NCI-H187 treated with DMSO at 0.1 percent for 48 hours (cell line): ENCODE measurements at places on chromosomes 11 and 22.

DNA sequence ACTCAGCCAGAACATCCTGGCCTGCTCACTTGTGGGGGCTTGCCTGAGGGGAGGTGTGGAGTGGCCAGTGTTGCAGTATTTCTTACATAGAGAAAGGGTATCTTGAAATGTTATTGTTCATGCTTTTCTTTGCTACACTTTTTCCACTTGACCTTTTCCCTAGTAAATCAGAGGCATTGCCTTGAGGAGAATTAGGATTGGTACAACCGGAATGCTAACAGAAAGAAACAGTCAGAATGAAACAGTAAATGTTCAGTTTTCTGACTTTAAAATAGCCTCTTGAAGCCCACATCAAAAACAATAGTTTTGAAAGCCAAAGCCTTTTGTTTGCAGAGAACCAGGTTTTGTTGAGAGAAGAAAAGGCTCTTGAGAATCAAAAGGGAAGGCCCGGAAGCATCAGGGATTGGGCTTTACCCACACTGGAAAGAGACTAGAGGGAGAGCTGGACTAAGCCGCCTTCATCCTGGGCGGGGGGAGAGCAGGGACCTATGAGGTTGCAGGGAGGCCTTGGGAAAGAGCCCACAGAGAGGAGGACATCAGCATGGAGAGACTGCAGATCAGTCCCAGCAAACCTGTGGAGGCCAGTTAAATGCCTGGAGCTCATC lies 12.4 kb downstream of the ADM start:
- no peak for DNase-seq

DNA sequence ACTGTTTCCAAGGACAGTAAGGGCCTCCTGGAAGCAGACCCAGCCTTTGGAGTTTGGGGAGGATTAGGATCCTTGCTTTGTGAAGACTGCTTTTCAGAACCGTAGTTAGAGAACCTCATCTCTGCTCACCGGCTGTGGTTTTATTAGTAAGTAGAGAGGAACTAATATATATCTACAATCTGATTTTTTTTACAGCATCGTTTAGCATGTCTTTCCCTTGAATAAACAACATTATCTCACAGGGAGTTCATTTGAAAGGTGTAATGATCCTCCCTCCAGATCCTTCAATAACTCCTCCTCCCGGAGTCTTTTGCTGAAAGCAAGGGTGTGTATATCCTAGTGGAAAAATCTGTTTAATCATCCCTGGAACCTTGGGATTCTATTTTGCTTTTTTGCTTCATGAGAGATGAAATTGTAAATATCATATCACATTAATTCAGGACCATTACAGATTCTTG lies 132.7 kb downstream of the DBX1 start:
- DNase-seq = no peak

DNA sequence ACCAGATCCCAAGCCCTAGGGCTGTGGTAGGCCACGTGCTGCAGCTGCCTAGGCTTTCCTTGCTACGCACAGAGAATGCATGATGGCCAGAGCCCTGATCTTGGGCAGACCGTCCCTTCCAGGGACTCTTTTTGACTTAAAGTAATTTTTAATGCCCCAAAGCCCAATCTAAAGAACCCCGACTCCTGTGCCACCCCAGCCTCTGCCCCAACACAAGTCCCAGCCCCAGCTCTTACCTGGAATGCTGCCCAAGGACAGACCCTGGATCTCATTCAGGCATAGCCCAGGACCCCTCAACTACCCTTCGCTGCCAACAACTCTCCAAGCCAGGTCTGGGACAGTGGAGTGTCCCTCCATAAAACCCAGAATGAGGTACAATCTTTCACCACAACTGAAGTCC lies 211.7 kb upstream of the B3GAT1 start:
- no peak for DNase-seq

GRCh38 chr11:340539-341512 lies 20.2 kb upstream of the IFITM3 start:
- DNase-seq = no peak

DNA sequence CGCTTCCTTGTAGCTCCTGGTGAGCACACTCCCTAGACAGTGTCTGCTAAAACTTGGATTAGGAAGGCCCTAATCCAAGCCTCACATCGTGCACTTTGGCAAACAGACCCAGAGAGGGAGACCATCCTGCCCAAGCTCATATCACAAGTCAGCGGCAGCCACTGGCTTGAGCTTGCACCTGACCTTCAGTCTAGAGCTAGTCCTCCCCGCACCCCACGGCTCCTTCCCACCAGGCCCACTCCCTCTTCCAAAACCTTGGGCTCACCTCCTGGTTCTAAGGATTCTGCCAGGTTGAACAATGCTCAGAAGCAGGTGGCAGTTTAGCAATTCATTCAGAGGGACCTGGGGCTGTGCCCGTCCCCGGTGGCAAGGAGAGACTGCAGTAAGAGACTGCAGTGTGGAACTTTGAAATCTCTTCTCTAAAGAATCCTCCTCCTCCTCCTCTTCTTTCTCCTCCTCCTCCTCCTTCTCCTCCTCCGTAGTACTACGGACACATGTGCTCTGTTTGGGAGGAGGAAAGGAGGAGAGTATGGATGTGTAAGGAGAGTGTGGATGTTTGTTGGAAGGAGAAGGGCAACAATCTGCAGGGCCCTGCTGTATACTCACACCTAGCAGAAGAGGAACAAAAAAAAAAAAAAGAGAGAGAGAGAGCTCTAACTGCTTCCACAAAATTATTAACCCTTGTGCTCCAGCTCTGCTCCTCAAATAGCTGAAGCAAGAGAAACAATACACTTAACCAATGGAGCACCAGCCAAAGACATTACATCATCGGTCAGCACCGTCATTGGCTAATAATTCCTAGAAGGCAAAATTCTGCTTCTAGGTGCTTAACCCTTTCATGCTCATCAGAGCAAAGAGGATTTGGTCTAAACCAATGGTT lies 6.0 kb downstream of the SYN3 start:
- DNase-seq = no peak
